H1 (cell line): ENCODE measurements at places on chromosomes 1 and 21. TPM values are rescaled to one million over a fixed set of nuclear protein-coding genes. Genes with fewer than 3 reads are reported as not detected.
A peak's percentile ranks its signal among the peaks of the same experiment; 100 is the strongest.

- DNase-seq: no peak
These were observed 5.8 kb downstream of the ANXA9 start for GRCh38 chr1:150987924-150988323.

GRCh38 chr21:43763901-43764523, 12.1 kb downstream of the CSTB start:
- DNase-seq: no peak

DNA sequence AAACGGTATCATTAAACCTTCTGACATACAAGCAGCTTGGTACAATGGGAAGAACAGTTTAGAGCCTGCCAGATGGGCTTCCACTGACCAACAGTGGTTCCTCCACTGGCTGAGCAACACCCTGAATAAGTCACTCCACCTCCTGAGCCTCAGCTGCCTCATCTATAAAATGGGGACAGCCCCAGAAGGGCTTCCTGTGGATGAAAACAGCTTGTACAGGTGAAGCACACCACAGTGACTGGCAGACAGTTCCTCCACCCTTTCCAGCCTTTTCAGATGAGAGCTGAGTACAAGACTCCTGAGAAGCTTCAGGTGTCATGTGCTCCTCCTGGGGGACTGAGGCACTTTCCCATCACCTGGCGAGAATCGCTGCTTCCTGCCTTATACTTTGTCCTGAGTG, 2.1 kb downstream of the CAPZB start:
- DNase-seq: no peak

- no peak for DNase-seq
These were observed 4.3 kb upstream of the SHISA4 start for GRCh38 chr1:201884425-201884824.

- peak; percentile 88 for DNase-seq
These were observed 64.0 kb downstream of the ADARB1 start for GRCh38 chr21:45138199-45139002.

DNA sequence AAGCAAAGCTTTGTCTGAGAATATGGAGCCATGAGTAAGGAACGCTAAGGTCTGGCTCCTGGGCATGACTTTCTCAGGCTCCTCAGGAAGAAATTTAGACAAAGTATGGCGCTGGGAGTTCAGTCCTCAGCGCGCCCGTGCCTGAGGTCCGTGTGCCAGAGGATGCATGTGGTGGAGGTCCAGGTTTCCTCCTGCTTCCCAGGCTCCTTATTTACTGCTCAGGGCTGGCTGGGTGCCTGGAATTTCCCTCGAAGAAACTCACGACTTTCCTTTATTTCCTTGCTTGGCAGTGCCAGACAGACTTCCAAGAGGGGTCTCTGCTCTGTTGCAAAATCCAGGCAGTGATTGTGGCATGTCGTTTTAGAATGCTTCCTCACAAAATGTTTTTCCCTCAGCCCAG, 13.3 kb downstream of the GCSAML start:
- no peak for DNase-seq

GRCh38 chr1:218527737-218528136, 182.6 kb downstream of the TGFB2 start:
- DNase-seq: no peak

- DNase-seq: no peak
These were observed 101.6 kb upstream of the KCNK2 start for GRCh38 chr1:214980921-214981320.

Gene HES5
- total RNA-seq: 0.22 and 0.25 TPM in 2 replicates

GRCh38 chr1:231201979-231202633, 38.9 kb upstream of the GNPAT start:
- no peak for DNase-seq

Gene SH2D1B
- not detected in 2 replicates for total RNA-seq

DNA sequence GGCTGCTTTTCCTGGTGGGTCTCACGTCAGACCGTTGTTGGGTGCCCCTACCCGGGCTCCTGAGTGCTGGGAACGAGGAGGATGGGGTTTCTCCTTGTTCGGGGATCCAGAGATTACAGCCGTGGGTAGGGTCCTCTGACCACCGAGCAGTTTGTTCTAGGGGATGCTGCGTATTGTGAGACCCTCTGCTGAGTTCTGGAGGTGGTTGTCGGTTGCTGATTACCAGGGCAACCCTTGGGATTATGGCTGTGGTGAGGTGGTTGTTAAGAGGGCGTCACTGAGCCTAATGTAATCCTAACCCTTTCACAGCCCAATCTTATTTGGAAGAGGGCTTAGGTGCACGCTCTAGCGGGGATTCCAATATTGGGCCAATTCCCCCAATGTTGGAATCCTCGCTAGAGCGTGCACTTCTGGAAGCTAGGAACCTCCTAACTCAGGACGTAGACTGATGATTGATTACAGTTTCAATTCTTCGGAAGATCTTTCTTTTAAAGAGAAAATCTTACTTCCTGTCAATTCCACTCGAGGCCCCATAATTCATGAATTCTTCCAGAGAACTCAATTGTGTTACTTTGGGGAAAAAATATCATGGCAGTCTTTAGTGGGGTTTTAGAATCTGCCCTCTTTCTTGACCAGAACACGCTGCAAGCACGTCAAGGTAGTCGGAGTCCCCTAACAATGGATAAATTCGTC, 483 bp downstream of the TCEANC2 start:
- DNase-seq: no peak

DNA sequence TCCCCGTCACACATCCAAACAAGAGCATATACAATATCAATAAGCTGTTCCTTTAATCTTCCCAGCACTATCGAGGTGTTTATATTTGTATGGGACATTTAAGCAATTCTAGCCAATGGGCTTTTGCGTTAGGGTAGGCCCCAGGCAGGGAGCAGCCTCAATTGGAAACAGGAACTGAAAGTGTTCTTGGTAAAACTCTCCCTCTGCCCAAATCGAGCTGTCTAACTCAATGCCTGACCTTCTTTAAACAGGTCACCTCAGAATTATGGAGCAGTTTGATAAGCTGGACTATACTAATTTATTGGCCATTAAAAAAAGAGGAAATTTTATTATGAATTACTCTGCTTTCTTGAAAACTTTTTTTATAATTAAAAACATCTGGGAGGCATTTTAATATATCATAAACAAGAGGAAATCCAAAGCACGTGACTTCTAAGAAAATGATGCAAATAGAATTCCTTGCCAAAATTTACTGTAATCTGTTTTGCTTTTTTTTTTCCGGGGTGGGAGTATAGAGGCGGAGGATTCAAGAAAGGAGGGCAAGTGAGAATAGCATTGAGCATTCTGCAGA, 498.1 kb downstream of the LMO4 start:
- no peak for DNase-seq

DNA sequence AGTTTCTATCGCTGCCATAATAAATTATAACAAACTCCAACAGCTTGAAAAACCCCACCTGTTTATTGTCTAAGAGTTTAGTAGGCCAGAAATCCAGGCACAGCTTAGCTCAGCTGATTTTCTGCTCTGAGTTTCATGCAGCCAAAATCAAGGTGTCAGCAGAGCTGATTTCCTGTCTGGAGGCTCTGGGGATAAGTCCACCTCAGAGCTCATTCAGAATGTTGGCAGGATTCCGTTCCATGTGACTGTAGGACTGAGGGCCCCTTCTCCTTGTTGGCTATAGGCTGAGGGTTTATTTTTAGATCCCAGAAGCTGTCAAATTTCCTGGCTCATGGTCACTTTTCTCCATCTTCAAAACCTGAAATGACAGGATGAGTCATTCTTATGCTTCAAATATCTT, 91.6 kb upstream of the CHODL start:
- DNase-seq: no peak

Gene SYTL1
- 6.4 and 8.8 TPM in 2 replicates for total RNA-seq

- DNase-seq: no peak
These were observed 581.8 kb downstream of the PLPP3 start for GRCh38 chr1:55997536-55997935.

GRCh38 chr1:60657926-60658325, 424.4 kb upstream of the NFIA start:
- DNase-seq: no peak

DNA sequence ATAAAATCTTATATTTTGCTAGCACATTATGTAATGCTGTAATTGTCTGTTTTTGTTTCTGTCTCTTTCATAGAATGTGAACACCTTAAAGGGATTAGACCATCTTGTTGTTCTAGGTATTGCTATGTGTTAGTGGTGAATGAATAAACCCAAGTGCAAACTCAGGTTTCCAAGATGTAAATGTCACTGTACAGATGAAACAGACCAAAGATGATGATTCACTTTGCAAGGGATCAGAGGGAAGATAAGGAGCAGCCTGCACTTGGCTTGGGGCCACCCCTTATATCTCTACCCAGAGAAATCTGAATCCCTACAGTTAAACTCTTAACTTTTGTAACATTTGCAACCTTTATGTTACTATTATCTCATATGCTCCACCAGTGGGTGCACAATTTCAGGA, 25.4 kb downstream of the UROD start:
- DNase-seq: no peak

Gene KRTAP19-6
- total RNA-seq: not detected in 2 replicates

DNA sequence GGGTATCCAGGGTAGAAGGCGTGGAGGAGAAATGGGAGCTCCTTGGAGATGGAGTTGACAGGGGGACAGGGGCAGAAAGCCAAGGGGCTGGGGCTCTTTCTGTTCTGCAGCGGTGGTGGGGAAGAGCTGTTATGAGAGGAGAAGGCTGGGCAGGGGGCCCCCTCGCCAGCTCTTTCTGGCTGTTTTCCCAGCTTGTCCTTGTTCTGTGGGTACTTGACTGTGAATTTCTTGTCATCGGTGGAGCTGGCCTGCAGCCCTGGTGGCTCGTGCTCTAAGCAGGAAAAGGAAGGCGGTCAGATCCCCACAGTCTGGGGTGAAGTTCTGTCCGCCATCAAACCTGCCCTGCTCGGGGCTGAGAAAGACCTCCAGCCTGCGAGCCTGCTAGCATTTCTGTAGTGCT, 7.6 kb downstream of the ZNF683 start:
- DNase-seq: no peak

- no peak for DNase-seq
These were observed 301.3 kb downstream of the SIPA1L2 start for GRCh38 chr1:232328486-232329102.

GRCh38 chr21:35136586-35137219, 87.6 kb upstream of the RUNX1 start:
- no peak for DNase-seq

GRCh38 chr1:46003315-46003714, 129.1 kb downstream of the PIK3R3 start:
- no peak for DNase-seq

Gene CACNA1S
- not detected in 2 replicates for total RNA-seq

DNA sequence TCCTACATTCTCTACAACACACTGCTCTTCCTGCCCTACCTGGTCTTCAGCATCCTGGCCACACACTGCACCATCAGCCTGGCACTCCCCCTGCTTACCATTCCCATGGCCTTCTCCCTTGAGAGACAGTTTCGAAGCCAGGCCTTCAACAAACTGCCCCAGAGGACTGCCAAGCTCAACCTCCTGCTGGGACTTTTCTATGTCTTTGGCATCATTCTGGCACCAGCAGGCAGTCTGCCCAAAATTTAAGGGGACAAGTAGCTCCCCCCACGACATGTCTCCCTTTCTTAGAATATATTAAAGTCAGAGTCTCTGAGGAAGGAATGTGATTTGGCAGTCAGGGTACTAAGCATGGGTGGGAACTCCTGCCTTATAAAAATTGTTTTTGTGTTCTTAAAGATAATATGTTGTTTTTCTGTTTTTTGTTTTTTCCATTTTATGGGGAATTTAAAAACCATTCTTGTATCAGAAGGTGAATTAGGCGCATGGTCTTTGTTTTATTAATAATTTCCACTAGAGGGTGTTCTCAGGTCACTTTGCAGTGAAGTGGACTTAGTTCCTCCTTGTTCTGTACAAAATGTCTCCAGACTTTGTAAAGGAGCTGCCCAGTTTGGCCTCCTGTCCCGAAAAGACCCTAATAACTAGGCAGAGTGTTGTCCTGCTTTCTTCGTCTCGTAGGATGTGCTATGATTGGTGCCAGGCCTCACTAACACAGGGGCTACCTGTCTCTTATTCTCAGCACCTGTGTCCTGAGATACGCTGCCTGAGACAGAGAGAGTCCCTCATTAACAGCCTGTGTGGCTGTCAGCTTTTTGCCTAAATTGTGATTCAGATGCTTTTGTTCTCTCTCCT, 13.1 kb downstream of the UBIAD1 start:
- DNase-seq: peak; percentile 52
